MV-4-11 (cell line): ENCODE measurements at places on chromosomes 13 and 19.

DNA sequence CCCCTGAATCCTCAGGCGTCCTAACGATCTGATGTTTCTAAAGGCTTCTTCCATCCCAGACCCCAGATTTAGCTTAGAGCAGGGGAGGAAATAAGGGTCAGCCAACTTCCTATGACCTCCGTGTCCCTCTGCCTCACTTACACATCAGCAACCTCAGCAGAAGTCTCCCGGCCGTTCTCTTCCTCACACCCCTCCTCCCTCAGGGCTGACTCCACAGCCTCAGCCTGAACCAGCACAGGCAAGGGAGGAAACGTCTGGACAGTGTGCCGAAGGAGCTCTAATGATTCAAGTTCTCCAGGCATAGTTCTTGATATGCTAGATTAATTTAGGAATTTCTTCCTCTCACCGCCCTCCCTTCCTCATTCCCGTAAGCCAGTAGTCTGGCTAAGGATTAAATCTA is 121.4 kb downstream of the NUFIP1 start:
- DNase-seq, result no peak

DNA sequence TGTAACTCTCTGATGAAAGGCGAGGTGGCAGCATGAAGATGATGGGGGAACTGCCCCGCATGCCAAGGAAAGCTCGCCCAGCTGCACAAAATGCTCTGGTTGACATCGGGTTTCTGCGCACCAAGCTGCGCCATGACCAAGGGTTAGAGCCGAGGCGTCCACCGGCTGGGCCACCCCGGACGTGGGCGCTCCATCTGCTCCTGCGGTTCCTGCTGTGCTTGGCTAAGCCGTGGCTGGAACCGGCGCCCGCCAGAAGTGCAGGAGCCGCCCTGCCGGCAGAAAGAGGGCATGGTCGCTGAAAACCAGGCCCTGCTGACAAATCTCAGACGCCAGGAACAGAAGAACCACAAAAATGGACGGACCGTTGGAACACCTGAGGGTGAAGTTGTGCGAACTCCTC is 57.9 kb downstream of the ZNF100 start:
- no peak for DNase-seq

- no peak for DNase-seq
Measured at GRCh38 chr13:107475753-107476453, 739.4 kb downstream of the LIG4 start.

- DNase-seq, result peak; percentile 42
Measured at GRCh38 chr19:6527893-6528543, 2.8 kb upstream of the TNFSF9 start.

- no peak for DNase-seq
Measured at GRCh38 chr13:71218960-71219359, 648.0 kb downstream of the DACH1 start.

GRCh38 chr13:91762957-91763356 is 364.5 kb downstream of the GPC5 start:
- DNase-seq, result no peak

DNA sequence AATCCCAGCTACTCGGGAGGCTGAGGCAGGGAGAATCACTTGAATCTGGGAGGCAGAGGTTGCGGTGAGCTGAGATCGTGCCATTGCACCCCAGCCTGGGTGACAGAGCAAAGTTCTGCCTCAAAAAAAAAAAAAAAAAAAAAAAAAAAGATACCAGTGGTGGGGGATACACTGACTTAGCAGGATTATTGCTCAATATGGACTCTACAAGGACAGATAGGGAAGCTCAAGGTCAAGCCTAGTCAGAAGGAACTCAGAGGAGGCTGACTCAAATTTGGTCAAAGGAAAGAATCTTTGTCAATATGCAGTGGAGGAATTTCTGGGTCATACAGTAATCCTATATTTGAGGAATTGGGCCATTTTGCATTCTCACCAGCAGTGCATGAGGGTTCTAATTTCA is 6.7 kb upstream of the DIAPH3 start:
- DNase-seq, result peak; percentile 39

DNA sequence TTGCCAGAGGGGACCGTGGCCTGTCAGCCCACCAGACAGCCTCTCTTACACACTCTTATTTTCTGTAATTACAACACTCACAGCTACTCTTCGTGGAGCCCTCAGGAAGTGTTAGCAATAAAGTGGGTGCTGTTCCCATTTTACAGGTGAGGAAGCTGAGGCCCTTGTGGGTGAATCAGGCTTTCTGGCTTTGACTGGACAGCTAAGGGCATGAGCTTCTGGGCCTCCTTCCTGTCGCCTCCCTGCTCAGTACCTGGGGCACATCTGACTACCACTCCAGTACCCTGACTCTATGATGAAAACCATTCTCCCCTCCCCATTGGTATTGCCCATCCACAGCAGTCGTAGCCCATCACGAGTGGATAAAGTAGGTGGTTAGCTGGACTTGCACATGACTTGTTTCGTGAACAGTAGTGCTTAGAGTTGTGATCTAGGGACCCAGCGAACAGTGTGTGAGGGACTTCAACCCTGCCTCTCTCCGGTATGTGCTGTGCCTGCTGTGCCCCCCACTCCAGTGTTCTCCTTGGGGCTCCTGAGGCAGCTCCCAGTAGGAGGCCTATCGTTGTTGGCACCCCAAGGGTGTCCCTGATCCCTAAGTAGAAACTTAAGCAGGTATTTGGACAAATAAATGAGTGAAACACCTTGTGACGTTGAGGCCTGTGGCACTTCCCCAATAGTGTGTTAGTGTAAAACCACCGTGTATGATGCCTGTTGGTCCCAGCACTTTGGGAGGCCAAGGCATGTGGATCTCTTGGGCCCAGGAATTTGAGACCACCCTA is 38.6 kb downstream of the GATAD2A start:
- DNase-seq, result no peak

DNA sequence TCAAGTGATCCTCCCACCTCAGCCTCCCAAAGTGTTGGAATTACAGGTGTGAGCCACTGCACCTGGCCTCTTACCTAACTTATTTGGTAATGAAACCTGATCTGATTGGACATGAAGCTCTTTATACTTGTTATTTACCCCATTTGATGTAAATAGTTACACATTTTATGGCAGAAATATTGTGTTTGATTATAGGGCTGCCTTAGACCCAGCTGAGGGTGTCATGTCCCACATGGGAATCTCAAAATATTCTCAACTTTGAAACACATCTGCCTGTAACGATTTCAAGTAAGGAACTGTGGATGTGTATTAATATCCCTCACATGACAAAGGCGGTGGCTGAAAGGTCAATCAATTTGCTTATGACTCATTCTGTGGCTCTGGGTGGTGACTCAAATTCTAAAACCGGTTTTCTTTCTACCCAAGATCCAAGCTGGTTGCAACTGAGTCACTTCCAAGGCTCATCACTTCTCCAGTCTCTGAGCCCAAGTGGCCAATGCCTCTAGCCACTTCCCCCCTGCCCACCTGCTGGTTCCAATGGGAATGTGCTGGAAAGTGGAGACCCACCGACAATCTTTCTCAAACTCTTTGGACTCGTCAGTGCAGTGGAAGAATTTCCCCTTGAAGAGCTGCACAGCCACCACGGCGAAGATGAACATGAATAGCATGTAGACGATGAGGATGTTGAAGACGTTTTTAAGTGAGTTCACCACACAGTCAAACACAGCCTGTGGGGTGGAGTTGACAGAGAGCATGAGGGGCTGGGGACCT is 110.9 kb downstream of the IER2 start:
- peak; percentile 99 for DNase-seq

GRCh38 chr19:16265205-16265604 is 59.4 kb upstream of the KLF2 start:
- DNase-seq, result no peak
